ENCODE measurements at places on chromosomes 13 and 19. TPM values are rescaled to one million over a fixed set of nuclear protein-coding genes. Genes with fewer than 3 reads are reported as not detected.

PRR20E gene
- not detected for total RNA-seq

GRCh38 chr13:112822851-112823250, 133.0 kb downstream of the ATP11A start:
- H3K4me3 ChIP-seq = no peak overlapping the region
- no peak overlapping the region for H3K27ac ChIP-seq
- no peak for DNase-seq
- no peaks in the 10 kb centered on the region for H3K27me3 ChIP-seq
- no peaks in the 10 kb centered on the region for H3K4me1 ChIP-seq

DNA sequence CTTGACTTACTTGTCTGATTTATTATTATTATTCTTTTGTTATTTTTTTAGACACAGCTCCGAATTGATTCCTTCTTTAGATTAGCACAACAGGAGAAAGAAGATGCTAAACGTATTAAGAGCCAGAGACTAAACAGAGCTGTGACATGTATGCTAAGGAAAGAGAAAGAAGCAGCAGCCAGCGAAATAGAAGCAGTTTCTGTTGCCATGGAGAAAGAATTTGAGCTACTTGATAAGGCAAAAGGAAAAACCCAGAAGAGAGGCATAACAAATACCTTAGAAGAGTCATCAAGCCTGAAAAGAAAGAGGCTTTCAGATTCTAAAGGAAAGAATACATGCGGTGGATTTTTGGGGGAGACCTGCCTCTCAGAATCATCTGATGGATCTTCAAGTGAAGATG, 29.4 kb downstream of the ERCC5 start:
- H3K4me1 ChIP-seq = no peaks in the 10 kb centered on the region
- no peaks in the 10 kb centered on the region for H3K27me3 ChIP-seq
- no peak for DNase-seq
- H3K4me3 ChIP-seq = no peak overlapping the region

CAPN12 gene
- total RNA-seq = 0.50 TPM

SLC7A10 gene
- not detected for total RNA-seq

DNA sequence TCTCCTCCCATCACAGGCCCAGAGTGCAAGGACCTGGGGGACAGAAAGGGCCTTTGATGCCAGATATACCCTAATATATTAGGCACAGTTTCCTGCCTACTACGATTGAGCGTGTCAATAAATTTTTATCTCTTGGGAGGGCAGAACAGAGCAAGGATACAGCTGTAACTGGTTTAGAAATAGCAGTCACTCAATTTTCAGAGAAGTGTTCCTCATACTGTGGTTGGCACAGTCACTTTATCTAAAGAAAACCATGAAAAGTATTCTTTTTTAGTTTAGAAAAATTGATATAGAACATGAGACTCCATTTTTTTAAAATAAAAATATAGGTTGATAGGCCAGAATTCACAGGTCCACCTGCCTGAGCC, 460 bp upstream of the ZNF155 start:
- no peak for DNase-seq
- H3K4me1 ChIP-seq = no peaks in the 10 kb centered on the region
- H3K27me3 ChIP-seq = no peaks in the 10 kb centered on the region
- peak overlapping the region; percentile 84 for H3K4me3 ChIP-seq

C13orf46 gene
- 0.26 TPM for total RNA-seq

GRCh38 chr13:63425131-63425530, 2009.5 kb upstream of the PCDH20 start:
- DNase-seq = peak; percentile 42
- H3K36me3 ChIP-seq = no peaks in the 10 kb centered on the region
- no peak overlapping the region for H3K27ac ChIP-seq

MBD3L2 gene
- not detected for total RNA-seq

DNA sequence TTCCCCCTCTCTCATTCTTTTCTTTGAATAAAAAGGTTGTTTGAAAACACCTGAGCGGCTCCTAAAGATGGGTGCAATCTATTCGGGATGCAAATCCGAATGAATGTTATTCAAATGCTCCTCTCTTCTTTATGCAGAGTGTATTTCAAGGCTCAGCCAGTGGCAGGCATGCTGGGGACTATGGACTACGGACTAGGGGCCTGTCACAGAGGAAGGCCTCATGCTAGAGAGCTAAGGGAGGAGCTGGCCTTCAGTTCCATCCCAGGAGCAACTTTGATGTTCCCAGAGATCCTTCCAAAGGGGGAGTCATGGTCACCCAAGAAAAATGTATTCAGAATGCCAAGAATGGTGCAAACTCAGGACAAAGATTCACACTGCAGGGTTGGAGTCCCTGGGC, 9.3 kb downstream of the ALOX5AP start:
- H3K4me1 ChIP-seq = peaks cover 21% of the 10 kb centered on the region
- H3K4me3 ChIP-seq = no peak overlapping the region
- no peak overlapping the region for H3K27ac ChIP-seq
- no peak for DNase-seq

DNA sequence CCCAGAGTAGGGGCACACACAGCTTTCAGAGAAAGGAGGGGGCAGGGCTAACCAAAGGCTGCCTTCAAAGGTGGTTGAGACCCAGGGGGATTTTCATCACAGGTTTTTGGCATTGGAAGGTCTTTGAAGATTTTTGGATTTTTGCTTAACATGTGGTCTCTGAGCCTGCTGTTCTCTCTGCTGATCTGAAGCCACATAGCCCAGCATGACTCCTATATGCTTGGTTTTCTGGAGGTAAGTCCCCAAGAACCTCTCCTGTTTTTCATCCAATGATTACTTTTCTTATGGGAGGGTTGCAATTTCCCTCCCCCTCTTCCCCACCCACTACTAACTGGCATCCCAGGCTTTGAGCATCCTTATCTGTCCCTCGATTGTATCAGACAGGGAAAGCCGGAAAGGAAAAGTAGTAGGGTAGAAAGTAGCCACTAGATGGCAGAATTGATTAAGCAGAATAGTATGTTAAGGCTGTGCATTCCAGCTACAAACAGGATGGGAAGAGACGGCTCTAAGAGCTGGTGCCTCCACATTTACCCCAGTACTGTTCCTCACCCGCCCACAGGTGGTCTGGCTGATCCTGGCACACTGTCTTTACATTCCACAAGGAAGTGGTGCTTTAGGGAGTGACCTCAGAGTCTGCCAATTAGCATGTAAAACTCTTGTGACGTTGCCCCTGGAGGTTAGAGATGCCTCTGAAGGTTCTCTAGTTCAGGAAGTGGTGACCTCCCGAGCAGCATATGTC, 218.9 kb upstream of the EDNRB start:
- no peaks in the 10 kb centered on the region for H3K4me1 ChIP-seq
- no peak overlapping the region for H3K4me3 ChIP-seq
- DNase-seq = peak; percentile 78
- H3K36me3 ChIP-seq = no peaks in the 10 kb centered on the region
- H3K27ac ChIP-seq = no peak overlapping the region

DNA sequence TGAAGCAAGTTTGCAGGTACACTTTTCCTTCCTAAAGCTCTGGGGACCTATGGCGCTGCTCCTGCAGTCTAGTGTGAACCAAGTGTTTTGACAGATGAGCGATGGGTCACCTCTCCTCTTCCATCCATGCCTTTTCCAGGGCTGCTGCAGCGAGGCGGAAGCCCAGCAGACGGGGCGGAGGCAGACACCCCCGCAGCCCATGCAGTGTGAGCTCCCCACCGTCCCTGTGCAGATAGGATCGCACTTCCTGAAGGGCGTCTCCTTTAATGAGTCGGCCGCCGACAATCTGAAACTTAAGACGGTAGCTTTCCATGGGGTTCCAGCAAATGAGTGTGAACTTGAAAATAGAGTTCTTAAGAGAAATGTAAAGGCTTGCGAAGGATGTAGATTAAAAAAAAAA, 37.1 kb upstream of the GPI start:
- DNase-seq = peak; percentile 35
- H3K4me3 ChIP-seq = no peak overlapping the region
- H3K27me3 ChIP-seq = no peaks in the 10 kb centered on the region
- no peaks in the 10 kb centered on the region for H3K4me1 ChIP-seq
- no peak overlapping the region for H3K27ac ChIP-seq

All from fibroblast of lung (primary cell).